ENCODE measurements at places on chromosomes 13 and 19.
A peak's percentile ranks its signal among the peaks of the same experiment; 100 is the strongest.

DNA sequence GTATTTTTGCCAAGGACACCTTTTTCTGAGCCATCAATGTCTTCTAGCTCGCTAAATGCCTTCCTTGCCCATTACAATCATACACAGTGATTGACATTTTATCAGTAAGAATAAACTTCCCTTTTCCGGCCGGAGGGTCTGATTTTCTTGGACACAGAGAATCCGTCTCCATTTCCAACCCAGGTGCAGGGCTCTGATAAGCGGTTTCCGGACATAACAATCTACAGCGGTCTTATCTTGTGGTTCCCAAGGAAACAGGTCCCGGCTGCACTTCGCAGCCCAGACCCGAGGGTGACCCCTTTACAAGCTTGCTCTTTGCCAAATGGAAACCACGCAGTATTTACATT lies 5.1 kb upstream of the ZNF77 start:
- DNase-seq = no peak

DNA sequence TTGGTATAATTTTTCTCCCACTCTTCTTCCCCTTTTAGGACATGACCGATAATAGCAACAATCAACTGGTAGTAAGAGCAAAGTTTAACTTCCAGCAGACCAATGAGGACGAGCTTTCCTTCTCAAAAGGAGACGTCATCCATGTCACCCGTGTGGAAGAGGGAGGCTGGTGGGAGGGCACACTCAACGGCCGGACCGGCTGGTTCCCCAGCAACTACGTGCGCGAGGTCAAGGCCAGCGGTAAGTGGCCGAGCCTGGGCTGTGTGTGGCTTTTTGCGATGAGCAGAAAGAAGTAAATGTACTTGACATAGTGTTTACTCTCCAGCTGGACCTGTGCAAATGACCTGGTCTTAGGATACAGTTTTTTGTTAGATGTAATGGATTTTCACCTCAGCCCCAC lies 102.5 kb downstream of the ARHGEF7 start:
- DNase-seq = no peak

DNA sequence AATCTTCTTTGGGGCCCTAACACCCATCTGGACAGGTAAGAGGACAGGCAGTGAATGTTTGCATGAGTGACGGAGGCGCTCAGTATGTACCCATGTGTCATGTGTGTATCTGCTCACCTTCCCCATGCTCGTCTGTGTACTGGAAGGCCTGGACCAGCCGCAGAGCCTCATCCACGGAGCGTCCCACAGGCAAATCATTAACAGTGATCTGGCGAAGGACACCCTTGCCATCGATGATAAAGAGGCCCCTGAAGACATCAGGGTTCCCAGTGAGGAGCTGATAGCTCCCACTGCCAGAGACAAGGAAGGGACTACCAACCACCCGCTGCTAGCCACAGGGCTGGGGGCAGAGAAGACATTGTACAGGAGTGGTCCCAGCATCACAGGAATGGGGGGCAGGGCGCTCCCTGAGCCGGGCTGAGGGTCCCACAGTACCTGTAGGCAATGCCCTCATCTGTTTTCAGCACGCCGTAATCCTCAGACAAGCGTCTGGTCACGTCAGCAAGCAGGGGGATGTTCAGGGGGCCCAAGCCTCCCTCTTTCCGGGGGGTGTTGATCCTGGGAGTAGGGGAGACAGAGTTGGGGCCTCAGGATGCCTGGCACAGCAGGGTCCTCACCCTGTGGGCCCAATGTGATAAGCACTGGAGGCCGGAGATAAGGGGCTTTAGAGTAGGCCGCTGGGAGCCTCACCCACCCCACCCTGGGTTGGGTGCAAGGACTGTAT lies 1.7 kb downstream of the PRDX2 start:
- DNase-seq = no peak

DNA sequence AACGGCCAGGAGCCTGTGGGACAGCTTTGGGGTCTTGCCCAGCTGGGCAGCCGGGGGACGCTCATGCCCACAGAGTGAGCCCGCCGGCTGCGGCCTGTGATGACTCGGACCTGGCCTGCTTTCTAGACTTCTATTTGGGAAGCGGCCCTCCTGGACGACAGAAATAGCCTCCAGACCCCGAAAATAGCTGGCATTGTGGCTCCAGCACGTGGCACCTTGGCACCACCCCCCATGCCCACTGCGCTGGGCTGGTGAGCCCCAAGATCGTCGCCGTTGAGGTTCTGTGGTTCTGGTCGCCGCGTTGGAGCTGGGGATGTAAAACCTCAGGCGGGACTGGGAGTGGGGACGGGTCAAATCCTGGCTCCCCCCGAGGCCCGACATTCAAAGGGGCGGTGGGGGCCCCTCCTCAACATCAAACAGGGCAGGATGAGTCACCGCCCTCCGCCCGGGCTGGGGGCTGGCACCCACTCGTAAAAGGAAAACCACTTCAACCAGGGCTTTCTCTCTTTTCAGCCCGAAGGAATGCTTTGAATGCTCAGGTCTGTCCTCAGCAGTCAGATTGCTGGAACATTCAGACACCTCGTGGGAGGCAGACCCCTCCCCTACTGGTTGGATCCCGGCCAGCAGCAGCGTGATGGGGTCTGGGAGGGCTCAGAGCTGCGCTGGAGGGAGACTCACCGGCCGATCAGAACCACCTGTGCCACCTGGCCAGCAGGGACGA lies 42.1 kb downstream of the GADD45B start:
- peak; percentile 68 for DNase-seq

DNA sequence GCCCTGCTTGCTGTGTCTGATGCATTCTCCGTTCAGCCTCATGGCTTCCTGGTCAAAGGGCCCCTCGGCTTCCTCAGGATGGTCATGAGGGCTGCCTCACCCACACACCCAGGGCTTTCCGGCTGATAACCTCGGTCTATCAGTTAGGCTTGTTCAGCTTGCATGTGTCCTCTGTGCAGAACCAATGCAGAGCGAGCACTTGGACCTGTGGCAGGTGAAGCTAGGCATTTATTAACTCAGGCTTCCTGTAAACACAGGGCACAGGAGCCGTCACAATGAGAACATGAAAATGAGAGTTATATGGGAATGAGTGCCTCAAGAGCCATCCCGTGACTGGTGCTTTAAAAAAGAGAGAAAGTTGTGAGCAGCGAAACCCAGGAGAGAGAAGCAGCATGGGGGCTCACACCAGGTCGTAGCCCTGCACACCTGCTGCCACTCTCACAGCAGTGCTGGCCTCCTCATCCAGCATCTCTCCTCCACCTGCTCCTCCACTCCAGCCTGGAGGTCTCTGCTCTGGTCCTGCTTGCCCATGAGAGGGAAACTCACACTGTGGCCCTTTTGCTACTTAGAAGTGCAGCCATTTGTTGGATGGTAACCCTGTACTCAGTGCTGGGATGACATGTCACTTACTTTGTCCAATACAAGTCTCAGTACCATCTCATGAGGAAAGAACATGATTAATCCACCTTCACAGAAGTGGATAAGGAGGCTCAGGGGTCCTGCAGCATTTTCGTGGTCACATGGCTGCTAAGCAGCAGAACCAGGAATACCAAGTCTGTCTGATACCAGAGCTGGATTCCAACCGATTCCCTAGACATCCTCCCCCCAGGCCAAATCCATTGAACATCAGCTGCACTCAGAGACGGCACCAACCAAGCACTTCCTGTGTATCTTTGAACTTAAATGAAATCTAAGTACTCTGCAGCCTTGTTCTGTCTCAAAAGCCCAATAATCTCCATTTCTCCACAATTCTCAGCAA lies 50.5 kb upstream of the IRS2 start:
- no peak for DNase-seq

DNA sequence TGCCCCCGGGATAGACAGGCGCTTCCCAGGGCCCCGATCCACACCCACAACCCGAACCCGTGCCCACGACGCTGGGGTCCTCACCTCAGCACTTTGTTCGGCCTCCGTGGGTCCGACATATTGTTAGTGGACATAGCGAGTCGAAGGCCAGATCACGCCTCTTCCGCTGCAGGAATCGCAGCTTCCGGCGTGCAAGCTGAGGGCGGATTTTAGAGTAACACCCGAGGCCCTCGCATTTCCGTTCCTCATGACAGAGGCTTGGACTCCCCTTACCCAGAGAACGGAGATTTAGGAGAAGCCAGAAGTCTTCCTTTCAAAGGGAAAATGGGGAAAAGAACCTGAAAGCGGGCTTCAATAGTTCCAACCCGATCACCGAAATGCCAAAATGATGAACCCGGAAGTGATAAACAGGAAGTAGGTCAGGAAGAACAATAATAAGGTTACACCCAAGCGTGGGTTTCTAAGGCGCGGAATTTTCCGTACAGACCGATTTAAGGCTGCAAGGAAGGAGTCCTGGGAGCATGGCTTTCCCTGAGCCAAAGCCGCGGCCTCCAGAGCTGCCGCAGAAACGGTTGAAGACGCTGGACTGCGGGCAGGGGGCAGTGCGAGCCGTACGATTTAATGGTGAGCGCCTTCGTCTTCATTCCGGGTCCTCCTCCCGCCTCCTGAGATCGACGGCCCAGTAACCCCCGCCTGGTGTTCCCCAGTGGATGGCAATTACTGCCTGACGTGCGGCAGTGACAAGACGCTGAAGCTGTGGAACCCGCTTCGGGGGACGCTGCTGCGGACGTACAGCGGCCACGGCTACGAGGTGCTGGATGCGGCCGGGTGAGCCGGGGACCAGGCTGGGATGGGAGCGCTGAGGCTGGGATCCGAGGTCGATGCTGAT lies 2.9 kb downstream of the WDR83 start:
- peak; percentile 77 for DNase-seq

DNA sequence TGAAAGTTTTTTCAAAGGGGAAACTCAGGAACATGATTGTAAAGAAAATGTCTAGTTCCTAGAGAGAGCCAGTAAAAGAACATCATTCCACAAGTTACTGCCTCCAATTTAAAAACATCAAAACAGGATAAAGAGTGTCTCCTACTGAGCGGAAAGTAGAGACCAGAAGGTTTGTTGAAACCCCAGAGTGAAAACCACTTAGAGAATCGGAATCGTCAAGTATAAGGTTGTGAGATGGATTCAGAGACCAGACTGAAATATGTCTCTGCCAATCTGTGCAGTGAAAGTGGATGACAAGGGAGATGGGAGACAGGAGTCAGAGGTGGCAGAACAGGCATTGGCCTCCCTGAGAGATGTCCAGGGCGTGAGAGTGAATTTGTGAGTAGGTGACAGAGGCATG lies 133.4 kb downstream of the GPC6 start:
- no peak for DNase-seq

DNA sequence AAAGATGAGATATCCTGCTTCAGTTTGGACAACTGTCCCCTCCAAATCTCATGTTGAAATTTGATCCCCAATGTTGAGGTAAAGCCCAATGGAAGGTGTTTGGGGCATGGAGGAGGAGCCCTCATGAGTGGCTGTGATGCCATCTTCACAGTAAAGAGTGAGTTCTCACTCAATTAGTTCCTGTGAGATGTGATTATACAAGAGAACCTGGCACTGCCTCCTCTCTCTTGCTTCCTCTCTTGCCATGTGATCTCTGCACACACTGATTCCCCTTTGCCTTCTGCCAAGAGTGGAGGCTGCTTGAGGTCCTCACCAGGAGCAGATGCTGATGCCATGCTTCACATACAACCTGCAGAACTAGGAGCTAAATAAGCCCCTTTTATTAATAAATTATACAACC lies 86.9 kb downstream of the HSPH1 start:
- DNase-seq = no peak

GRCh38 chr19:14940266-14940665 lies 1.0 kb upstream of the OR7C2 start:
- no peak for DNase-seq

GRCh38 chr19:54204767-54205468 lies 4.3 kb downstream of the RPS9 start:
- no peak for DNase-seq

DNA sequence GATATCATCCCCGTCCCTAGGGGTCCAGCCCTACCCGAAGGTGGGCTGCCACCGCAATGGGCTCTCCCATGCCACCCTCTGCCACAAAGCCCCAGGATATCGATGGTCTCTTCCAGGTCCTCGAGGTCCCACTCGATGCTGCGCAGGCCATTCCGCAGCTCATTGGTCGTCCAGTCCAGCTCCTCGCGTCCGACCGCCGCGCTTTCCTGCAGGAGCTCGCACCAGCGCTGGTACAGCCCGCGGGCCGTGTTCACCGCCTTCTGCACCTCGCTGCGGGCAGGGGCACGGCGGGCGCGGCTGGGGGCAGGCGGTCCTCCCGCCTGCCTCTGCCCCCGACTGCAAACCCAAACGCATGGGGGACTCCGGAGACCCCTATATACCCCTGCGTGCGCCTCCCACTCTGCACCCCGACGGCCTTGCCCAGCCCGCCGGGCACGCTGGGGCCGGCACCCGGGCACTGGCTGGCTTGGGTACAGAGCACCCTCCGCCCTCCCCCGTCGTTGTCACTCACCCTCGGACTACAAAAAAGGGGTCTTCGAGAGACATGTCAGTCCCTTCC lies 468 bp downstream of the STX10 start:
- DNase-seq = peak; percentile 43

DNA sequence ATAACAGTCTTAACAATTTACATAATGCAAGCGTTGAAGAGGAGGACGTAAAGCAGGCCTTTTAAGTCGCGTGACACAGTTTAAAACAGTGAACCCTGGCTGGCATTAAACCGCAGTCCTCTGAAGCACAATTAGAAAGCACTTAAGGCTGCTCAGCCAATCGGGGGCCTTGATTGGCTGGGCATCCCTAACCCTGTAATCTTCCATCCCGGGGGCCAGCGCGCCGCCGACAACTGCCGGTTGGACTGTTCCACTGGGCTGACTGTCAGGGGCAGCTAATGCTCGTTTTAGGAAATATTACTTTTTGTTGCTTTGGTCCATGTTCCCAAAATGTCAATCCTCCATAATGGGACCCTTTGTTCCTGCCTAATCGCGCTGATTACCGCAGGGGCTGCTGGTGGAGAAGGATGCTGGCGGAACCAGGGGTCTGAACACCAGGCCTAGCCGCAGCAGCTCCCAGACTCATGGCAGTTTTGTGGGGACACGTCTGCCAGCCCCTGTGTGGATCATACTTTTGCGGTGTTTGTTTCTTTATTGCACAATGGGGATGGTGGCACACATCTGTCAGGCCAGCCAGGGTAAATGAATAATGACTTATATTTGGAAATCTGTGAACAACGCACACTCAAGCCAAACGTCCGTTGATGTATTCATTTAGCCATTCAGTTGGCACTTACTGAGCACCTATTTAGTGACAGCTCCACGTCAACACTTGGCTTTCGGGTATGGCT lies 127.1 kb upstream of the SPACA7 start:
- DNase-seq = no peak

GRCh38 chr13:80931766-80932165 lies 590.8 kb upstream of the SPRY2 start:
- DNase-seq = no peak

DNA sequence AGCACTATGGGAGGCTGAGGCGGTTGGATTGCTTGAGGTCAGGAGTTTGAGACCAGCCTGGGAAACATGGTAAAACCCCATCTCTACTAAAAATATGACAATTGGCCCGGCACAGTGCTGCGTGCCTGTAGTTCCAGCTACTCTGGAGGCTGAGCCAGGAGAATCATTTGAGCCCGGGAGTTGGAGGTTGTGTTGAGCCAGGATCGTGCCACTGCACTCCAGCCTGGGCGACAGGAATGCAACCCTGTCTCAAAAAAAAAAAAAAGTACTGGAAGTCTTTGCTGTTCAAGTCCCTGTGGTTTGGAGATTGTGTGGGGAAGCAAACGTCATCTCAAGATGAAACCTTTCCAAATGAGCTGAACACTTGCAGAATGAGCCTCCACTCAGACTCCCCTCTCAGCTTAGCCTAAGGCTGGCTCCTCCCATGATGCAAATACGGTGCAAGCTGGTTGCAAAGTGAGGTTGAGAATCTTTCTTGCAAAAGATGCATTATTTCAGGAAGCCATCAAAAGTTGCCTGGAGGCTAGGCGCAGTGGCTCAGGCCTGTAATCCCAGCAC lies 46.2 kb downstream of the MYO9B start:
- DNase-seq = no peak

GRCh38 chr13:80900561-80900960 lies 559.6 kb upstream of the SPRY2 start:
- no peak for DNase-seq

- no peak for DNase-seq
Observed at GRCh38 chr19:7676376-7676775, 514 bp upstream of the MCEMP1 start.
